ENCODE measurements at places on chromosomes 6 and 20.

- DNase-seq, result no peak
These were observed 1.5 kb downstream of the ZBTB46 start for GRCh38 chr20:63829603-63829944.

GRCh38 chr6:28240471-28240870 lies 11.6 kb downstream of the ZKSCAN4 start:
- no peak for DNase-seq

- peak; percentile 66 for DNase-seq
These were observed 61.1 kb downstream of the NFATC2 start for GRCh38 chr20:51481341-51481914.

DNA sequence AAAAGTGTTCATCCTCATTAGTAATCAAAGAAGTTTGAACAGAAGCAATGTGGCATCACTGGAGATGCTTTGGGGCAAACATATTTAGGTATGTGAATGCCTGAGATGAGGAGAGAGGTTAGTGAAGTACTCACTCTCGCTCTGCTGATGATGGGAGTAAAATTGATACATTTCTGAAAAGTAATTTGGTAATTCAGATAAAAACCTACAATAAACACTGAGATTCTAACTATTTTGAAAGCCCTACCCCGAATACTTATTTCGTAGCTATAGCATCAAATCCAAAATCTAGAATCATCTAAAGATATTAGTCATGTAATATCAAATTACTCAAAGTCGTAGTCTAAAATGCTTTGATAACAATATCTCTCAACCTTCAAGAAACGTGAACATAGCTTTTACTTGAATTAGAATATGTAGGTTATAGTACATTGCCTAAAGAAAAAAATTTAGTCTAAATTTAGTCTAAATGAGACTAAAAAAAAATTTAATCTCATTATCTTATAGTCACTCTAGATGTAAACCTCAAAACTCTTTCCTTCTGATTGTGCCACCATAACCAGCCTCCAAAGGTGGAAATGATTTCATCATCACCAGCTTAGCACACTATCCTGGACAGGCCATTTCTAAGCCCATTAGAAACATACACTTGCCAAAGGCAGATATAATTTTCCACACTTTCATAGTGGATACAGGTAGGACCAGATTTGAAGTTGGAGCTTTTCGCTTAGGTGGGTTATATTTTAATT lies 232.5 kb upstream of the TAB2 start:
- DNase-seq, result no peak

DNA sequence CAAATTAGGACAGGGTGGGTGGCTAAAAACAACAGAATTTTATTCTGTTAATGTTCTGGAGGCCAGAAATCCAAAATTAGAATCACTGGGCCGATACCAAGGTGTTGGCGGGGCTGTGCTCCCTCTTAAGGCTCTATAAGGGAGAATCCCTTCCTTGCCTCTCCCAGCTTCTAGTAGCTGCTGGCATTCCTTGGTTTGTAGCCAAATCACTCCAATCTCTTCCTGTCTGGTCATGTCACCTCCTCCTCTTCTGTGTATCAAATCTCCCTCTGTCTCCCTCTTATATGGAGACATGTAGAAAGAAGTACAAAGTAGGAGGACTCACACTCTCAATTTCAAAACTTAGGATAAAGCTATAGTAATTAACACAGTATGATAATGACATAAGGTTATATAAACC lies 102.9 kb upstream of the SIRPA start:
- DNase-seq, result no peak

GRCh38 chr6:138963531-138963930 lies 24.5 kb downstream of the REPS1 start:
- no peak for DNase-seq

- DNase-seq, result no peak
These were observed 23.7 kb downstream of the TRMT11 start for GRCh38 chr6:126010040-126010439.

GRCh38 chr6:81561071-81561564 lies 191.4 kb downstream of the TENT5A start:
- DNase-seq, result no peak

- no peak for DNase-seq
These were observed 3.3 kb upstream of the TAAR5 start for GRCh38 chr6:132592855-132593254.

GRCh38 chr6:111441678-111442243 lies 41.3 kb downstream of the REV3L start:
- DNase-seq, result no peak

GRCh38 chr6:150435832-150436231 lies 67.0 kb downstream of the IYD start:
- no peak for DNase-seq

DNA sequence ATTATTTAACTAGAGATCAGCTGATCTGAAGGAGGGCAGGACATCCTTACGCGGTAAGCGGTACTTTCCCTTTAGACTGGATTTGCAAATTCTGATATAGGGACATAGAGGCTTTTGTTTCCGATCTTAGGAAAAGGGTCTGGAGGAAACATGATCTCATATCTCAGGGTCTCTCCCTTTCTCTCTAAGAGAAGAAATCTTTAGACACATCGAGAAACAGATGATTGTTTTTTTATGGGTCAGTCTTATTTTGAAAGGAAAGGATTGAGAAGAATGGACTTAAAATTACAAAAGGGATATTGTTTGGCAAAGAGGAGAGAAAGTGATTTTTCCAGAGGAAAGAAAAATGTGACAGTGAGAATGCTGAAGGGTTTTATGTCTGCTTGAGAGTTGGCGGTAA lies 83.9 kb upstream of the OGFRL1 start:
- no peak for DNase-seq

DNA sequence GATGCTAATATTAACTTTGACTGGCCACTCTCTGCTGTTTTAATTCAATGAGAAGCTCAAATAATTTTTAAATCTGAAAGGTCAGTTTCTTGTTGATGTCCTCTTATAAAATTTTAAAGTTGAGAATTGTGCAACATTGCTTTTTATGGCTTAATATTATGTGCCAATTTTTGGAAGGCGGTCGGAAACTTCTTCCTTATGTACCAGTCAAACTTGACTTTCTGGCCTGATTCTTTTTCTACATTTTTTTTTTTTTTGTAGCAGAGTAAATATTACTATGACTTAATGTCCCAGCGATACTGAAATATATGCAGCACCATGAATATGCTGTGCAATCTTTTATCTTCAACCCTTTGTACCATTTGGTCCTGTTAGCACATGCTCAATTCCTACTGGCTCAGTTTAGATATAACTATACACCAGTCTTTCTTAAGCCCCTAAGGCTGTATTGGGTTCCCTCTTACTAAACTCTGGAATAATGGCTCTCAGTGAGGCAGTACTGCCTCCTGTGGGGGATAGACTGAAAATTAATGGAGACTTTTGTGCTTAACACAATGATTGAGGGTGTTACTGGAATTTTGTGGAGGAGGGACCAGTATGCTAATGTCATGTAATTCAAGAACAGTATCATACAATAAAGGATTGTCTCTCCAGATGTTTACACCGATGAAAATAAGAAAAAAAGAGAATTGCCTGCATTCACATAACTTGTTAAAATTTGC lies 156.4 kb upstream of the SYNCRIP start:
- DNase-seq, result no peak

DNA sequence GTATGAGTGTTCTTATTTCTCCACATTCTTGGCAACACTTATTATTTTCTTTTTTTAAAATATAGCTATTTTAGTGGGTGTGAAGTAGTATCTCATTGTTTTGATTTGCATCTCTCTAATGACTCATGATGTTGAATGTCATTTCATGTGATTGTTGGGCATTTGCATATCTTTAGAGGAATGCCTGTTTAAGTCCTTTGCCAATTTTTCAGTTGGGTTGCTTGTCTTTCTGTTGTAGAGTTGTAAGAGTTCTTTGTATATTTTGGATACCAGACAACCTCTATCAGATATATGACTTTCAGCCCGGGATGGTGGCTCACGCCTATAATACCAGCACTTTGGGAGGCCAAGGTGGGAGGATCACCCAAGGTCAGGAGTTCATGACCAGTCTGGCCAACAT lies 5.1 kb upstream of the POPDC3 start:
- DNase-seq, result no peak

DNA sequence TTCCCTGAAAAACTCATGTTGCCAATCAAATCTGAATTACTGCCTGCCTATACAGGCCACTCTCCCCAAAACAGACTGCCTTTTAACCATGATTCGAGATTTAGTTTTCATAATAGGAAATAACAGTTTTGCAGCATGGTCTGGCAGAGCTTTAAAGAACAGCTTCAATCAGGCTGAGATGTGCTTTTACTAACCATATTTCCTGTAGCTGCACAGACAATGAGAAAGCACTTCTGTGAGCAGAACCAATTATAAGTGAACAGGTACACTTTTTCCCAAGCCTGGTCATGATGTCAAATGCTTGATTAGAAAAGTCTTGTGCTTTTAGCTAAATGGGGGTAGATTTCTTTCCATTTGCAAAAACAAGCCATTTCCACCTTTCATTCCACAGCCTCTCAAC lies 108.2 kb downstream of the THEMIS start:
- DNase-seq, result no peak

GRCh38 chr20:51624157-51624731 lies 81.7 kb upstream of the NFATC2 start:
- peak; percentile 70 for DNase-seq

- DNase-seq, result no peak
These were observed 302.3 kb downstream of the HIVEP2 start for GRCh38 chr6:142642651-142643050.

DNA sequence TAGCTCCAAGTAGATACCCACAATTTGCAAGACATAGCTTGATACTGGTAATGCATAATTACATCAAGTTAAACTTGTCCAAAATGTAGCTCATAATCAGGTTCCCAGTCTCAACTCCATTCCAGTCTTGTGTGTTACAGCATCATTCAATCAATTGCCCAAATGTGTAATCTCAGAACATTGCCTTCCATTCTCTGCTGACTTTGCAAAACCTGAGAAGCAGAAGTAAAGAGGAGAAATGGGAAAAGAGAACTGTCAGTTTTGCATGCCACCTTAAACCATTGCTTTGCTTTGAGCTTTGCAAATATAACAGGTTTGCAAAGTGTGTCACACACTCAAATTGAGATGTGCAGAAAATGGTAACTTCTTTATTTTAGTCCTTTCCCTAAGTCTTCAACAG lies 40.3 kb upstream of the CNKSR3 start:
- no peak for DNase-seq

- DNase-seq, result peak; percentile 74
These were observed 155.6 kb upstream of the SNX9 start for GRCh38 chr6:157667211-157668008.

DNA sequence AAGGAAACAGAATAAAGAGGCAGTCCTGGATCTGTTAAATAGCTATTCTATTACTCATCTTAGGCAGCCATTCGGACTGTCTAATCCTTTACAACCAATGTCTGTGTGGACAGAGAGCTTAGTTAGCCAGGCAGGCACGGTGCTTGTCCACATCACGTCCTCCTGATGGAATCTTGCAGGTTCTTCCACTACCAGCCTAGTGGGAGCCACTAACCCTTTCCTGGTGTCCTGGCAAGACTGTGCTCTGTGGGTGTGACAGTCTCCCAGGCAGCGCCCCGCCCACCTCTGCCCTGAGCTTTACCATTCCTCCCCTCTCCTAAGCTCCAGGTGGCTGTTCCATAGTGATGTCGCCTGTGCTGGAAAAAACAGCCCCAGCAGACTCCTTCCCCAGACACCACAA lies 78.3 kb upstream of the CLDN20 start:
- DNase-seq, result no peak

DNA sequence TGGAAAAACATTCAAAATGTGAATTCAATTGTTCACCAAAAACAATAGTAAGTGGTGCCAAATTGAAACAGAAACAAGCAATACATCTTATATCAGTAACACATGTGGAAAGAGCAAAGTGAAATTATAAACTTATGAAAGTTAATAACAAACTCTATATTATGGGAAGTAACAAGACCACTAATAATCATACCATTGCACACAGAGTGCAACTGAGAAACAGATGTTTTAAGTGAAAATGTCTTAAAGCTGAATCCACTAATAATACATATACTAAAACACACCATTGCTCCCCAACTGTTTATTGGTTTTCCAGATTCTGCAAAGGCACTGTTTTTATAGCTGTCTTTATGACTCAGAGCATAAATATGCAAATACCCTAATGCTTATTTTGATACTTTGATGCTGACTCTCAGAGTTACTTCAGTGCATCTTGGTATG lies 292.3 kb downstream of the RFPL4B start:
- no peak for DNase-seq

- no peak for DNase-seq
These were observed 83.2 kb downstream of the LAMP5 start for GRCh38 chr20:9597547-9597946.
